Adipose tissue (tissue), 3 donors: ENCODE measurements at places on chromosomes 16 and 17. TPM values are rescaled to one million over a fixed set of nuclear protein-coding genes. Genes with fewer than 3 reads are reported as not detected.

CDH5 gene
- 82.7 TPM for polyA plus RNA-seq

SKA2 gene
- polyA plus RNA-seq: 52.6 TPM

LCAT gene
- polyA plus RNA-seq: 18.5 TPM

FAM171A2 gene
- polyA plus RNA-seq: 0.90 TPM

RASD1 gene
- polyA plus RNA-seq: 608 TPM

TP53TG3F gene
- not detected for polyA plus RNA-seq

KRT31 gene
- not detected for polyA plus RNA-seq

CACNG5 gene
- polyA plus RNA-seq: 0.12 TPM

RNF227 gene
- 2.2 TPM for polyA plus RNA-seq

SPNS2 gene
- polyA plus RNA-seq: 32.8 TPM

KIF19 gene
- 0.38 TPM for polyA plus RNA-seq

RECQL5 gene
- 11.1 TPM for polyA plus RNA-seq

TMC8 gene
- 4.6 TPM for polyA plus RNA-seq

PRAC1 gene
- not detected for polyA plus RNA-seq

UMOD gene
- not detected for polyA plus RNA-seq

FZD2 gene
- 1.7 TPM for polyA plus RNA-seq

RBFOX1 gene
- polyA plus RNA-seq: 0.34 TPM

NPIPA2 gene
- 1.8 TPM for polyA plus RNA-seq

MPV17L gene
- polyA plus RNA-seq: 2.2 TPM

ACSM5 gene
- 4.4 TPM for polyA plus RNA-seq

POLR2C gene
- 52.1 TPM for polyA plus RNA-seq

OR1F1 gene
- polyA plus RNA-seq: not detected

CA7 gene
- polyA plus RNA-seq: 0.13 TPM

MYLK3 gene
- 0.01 TPM for polyA plus RNA-seq

ADCY7 gene
- polyA plus RNA-seq: 3.5 TPM

OR3A3 gene
- polyA plus RNA-seq: not detected

NPIPB6 gene
- polyA plus RNA-seq: 0.43 TPM

NLRC3 gene
- polyA plus RNA-seq: 0.86 TPM

ZPBP2 gene
- not detected for polyA plus RNA-seq

C16orf96 gene
- polyA plus RNA-seq: not detected

GPRC5B gene
- 29.5 TPM for polyA plus RNA-seq

DYNLRB2 gene
- 0.31 TPM for polyA plus RNA-seq

FBXW10 gene
- 0.05 TPM for polyA plus RNA-seq

TBC1D3E gene
- polyA plus RNA-seq: not detected

CHRNB1 gene
- polyA plus RNA-seq: 5.0 TPM

GLYR1 gene
- polyA plus RNA-seq: 44.4 TPM

RCVRN gene
- polyA plus RNA-seq: 0.56 TPM

RASL10B gene
- polyA plus RNA-seq: 42.8 TPM

PNMT gene
- 9.8 TPM for polyA plus RNA-seq

KRTAP17-1 gene
- polyA plus RNA-seq: not detected

TBC1D3G gene
- polyA plus RNA-seq: 6.2 TPM

RNF222 gene
- 0.03 TPM for polyA plus RNA-seq

KIF2B gene
- not detected for polyA plus RNA-seq

MRPL38 gene
- 74.8 TPM for polyA plus RNA-seq

C16orf54 gene
- 1.6 TPM for polyA plus RNA-seq

KRT12 gene
- polyA plus RNA-seq: not detected

CTCF gene
- polyA plus RNA-seq: 15.2 TPM

CDH11 gene
- polyA plus RNA-seq: 6.7 TPM

PRAC2 gene
- polyA plus RNA-seq: not detected

TMEM107 gene
- 4.5 TPM for polyA plus RNA-seq

HS3ST3B1 gene
- polyA plus RNA-seq: 0.39 TPM

TNP2 gene
- polyA plus RNA-seq: not detected

KRT34 gene
- not detected for polyA plus RNA-seq

EIF3C gene
- polyA plus RNA-seq: 371 TPM

ATPAF2 gene
- polyA plus RNA-seq: 8.8 TPM

NR1D1 gene
- 7.3 TPM for polyA plus RNA-seq
